ENCODE measurements at places on chromosomes 6 and 20. TPM values are rescaled to one million over a fixed set of nuclear protein-coding genes. Genes with fewer than 3 reads are reported as not detected.

Gene ARHGAP40
- not detected for total RNA-seq

Gene ZSCAN12
- total RNA-seq = 4.4 TPM

Gene ULBP1
- total RNA-seq = 1.8 TPM

Gene PRR18
- total RNA-seq = not detected

Gene PRKN
- 1.00 TPM for total RNA-seq

Gene HRH3
- not detected for total RNA-seq

Gene SMLR1
- total RNA-seq = not detected

Gene SLC17A2
- not detected for total RNA-seq

Gene RBPJL
- total RNA-seq = not detected

Gene MDFI
- not detected for total RNA-seq

Gene GPLD1
- 0.29 TPM for total RNA-seq

Gene VGLL2
- not detected for total RNA-seq

Gene ELOVL2
- total RNA-seq = not detected

Gene RIPK1
- total RNA-seq = 18.6 TPM

Gene NTSR1
- not detected for total RNA-seq

Gene DYNLT2
- 2.1 TPM for total RNA-seq

Gene PPP1R14C
- 0.36 TPM for total RNA-seq

Gene SPATS1
- not detected for total RNA-seq

Gene MRAP2
- total RNA-seq = not detected

Measured in activated CD4-positive, alpha-beta memory T cell treated with anti-CD3 and anti-CD28 coated beads for 36 hours (primary cell).